ENCODE measurements at places on chromosomes 4 and X.
A peak's percentile ranks its signal among the peaks of the same experiment; 100 is the strongest.

- DNase-seq = no peak
These were observed 40.2 kb upstream of the HS3ST1 start for GRCh38 chr4:11468901-11469300.

DNA sequence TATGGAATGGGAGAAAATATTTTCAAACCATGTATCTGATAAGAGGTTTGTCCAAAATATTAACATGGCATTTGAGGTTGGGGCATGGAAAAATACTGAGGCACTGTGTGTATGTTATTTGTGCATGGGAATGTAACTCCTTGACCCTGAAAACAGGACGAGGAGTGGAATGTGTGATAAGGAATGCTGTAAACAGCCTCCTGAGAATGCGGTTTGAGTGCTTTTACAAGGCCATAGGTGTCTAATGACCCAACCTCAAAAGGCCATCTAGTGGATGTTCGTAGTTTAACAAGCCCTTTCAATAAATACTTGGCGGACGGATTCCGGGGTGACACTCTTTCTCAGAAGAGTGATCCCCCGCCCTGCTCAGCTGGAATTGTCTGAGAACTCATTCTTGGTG is 162.9 kb upstream of the USP9X start:
- no peak for DNase-seq

- DNase-seq = no peak
These were observed 89.3 kb upstream of the MAML3 start for GRCh38 chr4:140243278-140243753.

GRCh38 chr4:77636902-77637301 is 31.3 kb downstream of the CXCL13 start:
- DNase-seq = no peak

- no peak for DNase-seq
These were observed 43.7 kb downstream of the BBS12 start for GRCh38 chr4:122775987-122776836.

DNA sequence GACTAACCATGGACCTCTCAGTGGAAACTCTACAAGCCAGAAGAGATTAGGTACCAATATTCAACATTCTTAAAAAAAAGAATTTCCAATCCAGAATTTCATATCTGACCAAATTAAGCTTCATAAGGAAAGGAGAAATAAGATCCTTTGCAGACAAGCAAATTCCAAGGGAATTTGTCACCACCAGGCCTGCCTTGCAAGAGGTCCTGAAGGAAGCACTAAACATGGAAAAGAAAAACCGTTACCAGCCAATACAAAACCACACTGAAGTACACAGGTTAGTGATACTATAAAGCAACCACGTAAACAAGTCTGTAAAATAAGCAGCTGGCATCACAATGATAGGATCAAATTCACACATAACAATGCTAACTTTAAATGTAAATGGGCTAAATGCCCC is 156.6 kb downstream of the FAM13A start:
- no peak for DNase-seq

GRCh38 chr4:3476936-3477749 is 14.0 kb downstream of the DOK7 start:
- DNase-seq = no peak

DNA sequence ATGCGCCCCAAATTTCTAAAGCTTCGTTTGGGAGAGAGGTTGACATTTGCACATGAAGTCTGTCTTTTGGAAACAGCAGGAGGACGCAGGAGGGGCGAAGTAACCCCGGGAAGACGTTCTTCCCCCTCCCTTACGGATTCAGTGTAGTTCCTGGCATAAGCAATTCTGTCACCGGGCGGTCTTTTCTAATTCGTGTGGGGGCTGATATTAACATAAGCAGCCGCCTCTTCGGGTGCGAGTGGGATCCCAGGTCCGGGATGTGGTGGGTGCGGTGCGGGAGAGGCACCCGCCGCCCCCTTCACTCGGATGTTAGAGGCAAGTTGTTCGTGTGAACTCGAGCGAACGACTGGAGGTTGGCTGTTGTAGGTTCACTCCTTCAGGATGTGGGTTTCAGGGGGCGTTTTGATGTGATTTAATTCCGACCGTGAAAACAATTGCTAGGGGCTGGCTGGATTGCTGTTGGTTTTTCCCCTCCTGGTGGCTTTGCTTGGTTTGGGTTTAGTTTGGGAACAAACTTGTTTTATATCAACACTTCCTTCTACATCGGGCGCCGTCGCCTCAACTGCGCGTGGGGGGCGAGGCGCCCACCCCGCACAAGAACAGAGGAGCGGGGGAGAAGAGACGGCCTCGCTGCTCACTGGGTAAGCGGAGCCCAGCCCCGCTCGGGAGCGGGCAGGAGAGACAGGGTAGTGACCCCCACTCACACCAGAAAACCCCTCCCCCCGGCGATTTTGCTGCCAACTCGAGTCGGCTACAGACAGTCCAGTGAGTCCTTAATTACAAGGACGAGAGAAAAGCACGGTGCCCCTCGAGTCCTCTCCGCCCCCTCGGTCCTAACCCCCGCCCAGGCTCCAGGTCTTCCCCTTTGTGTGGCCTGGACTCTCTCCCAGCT is 2.9 kb upstream of the LEF1 start:
- DNase-seq = peak; percentile 56

Data from stimulated activated CD4-positive, alpha-beta T cell treated with anti-CD3 and anti-CD28 coated beads, Interleukin-2, amount 100 ng/mL, for 24 hours (primary cell).